Stromal cell of bone marrow (primary cell): ENCODE measurements at places on chromosomes 5 and 9.
A peak's percentile ranks its signal among the peaks of the same experiment; 100 is the strongest.

- DNase-seq, result no peak
Measured at GRCh38 chr9:7862170-7862569, 62.6 kb upstream of the DMAC1 start.

GRCh38 chr5:93585041-93585766, 2.2 kb downstream of the NR2F1 start:
- DNase-seq, result no peak

DNA sequence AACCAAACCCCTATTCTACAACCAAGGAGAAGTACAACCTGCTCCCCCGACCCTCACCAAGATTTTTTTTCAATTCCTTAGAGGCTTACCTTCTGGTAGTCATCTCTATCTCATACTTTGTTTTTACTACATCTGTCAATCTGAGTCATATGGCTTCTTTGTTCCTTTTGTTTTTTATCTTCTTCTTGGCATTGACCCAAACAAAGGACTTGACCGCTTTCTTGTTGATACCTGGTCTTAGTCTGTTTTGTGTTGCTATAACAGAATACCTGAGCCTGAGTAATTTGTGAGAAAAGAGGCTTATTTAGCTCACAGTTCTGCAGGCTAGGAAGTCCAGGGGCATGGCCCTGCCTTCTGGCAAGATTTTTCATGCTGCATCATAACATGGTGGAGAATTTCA, 352.7 kb downstream of the MLLT3 start:
- no peak for DNase-seq

GRCh38 chr5:102153003-102153759, 142.9 kb downstream of the SLCO4C1 start:
- peak; percentile 9 for DNase-seq

DNA sequence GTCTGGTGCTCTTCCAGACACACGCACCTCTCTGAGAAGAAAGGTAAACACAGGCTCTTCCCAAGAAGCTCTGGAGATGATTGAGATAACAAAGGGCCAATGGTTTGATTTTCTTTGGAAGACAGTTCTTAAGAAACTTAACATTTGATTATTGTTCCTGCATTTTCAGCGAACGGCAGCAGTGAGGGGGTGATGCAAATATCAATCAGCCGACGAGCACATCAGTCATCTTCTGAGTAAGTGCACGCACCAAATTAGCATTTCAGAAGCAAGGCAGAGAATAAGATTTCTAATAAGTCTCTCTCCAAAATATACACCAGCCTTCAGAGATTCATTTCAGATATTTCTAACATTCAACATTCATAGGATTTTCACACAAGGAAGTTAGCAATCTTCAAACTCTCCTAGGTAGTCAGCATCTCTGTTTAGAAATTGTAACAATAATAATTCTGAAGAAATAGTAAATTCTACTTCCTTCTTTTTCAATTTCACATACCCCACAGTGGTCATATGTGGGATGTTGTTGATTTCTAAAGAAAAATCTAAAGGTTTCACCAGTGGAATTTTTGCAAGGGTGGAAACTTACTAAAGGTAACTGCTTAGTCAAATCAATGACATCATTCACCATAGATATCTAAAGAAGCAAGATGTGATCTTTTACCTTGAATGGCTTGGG, 250.3 kb downstream of the SEC61B start:
- no peak for DNase-seq

- no peak for DNase-seq
Measured at GRCh38 chr5:103089272-103089671, 30.7 kb downstream of the GIN1 start.

GRCh38 chr5:168939887-168940544, 360.8 kb upstream of the PANK3 start:
- no peak for DNase-seq

DNA sequence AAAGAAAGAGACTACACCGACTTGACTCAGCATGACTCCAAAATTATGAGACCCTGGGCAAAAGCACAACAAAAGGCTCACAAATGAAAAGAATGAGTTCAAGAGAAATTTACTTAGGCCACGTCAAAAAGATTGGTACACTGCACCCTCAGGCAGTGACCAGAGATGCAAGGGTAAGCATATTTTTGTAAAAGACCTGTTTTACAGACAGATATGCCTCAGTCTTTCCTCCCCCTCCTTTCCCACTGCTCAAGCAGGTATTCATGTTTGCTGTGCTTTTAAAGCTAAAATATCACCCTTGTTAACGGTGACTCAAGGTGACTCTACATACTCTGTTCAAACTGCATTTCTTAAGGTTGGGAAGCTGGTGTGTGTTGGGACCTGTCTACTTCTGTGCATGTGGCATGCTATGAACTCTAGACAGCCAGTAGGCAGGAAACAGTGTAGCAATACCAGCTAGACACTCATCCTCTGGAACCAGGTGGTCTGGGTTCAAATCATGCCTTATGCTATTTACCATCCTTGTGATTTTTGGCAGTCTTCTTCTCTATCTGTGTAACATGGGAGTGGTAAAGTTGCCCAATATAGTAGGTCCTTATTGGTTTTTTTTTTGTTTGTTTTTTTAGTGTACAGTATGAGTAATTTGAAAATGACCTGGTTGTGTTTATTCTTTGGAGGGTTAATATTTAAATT, 98.7 kb downstream of the TLE4 start:
- no peak for DNase-seq

GRCh38 chr9:35696520-35697215, 6.9 kb upstream of the TPM2 start:
- DNase-seq, result no peak

DNA sequence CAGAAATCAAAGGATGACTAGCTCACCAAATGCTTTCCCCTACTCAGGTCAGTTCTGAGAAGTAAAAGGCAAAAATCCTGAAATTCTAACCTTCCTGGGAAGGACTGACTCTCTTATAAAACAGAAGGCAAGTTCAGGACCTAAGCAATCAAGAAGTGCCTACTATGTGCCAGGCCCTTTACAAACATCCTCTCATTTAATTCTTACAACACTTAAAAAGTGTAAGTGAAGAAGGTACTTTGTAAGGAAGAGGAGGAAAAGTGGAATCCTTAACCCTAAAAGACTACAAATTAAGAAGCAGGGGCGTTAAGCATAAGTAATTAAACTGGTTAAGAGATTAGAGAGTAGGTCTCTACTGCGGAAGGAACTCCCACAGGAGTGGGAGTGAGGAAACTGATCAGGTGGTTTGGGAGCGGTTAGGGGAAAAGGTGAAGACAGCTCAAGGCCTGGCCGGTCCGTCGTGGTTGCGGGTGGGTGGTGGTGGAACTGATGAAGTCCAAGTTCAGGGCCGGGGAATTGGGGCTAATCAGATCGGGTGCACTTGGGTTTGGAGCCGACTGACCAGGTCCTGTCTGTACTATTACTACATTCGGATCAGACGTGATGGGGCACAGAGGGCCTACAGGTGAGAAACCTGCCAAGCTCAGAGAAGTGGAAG, 839 bp downstream of the MED27 start:
- no peak for DNase-seq
